ENCODE measurements at places on chromosomes 12 and 14. TPM values are rescaled to one million over a fixed set of nuclear protein-coding genes. Genes with fewer than 3 reads are reported as not detected.
A peak's percentile ranks its signal among the peaks of the same experiment; 100 is the strongest.

The UBE2N gene
- total RNA-seq = 53.0 TPM

The TFCP2 gene
- 8.3 TPM for total RNA-seq

The LRRK2 gene
- 5.1 TPM for total RNA-seq

The PDE3A gene
- total RNA-seq = 14.8 TPM

The IRAK3 gene
- total RNA-seq = 3.6 TPM

The KRT3 gene
- total RNA-seq = not detected

The LPAR5 gene
- under 0.01 TPM for total RNA-seq

The DENND5B gene
- 18.8 TPM for total RNA-seq

The NRL gene
- total RNA-seq = 1.5 TPM

The NFYB gene
- total RNA-seq = 22.4 TPM

GRCh38 chr12:48796976-48797375 lies 8.1 kb upstream of the ADCY6 start:
- DNase-seq = no peak

GRCh38 chr12:109775172-109775881 lies 57.9 kb downstream of the TRPV4 start:
- peak; percentile 96 for DNase-seq

DNA sequence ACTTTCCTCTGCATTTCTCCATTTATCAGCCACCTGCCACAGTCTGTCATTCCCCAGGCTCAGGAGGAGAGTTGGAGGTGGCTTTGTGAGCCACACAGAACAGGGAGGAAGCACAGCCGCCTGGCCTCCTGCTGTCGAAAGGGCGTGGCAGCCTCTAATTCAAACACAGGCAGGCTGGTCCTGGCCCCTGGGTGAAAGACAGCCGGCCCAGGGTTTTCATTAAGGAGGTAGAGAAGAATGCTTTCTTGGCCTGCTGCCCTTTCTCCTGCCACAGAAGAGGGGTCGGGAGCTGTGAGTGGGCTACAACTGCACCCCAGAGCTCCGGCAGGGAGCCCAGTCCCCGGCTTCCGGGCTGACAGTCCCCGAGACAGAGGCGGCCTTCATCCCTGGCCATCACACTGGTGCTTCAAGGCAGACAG lies 108.6 kb upstream of the FZD10 start:
- no peak for DNase-seq

DNA sequence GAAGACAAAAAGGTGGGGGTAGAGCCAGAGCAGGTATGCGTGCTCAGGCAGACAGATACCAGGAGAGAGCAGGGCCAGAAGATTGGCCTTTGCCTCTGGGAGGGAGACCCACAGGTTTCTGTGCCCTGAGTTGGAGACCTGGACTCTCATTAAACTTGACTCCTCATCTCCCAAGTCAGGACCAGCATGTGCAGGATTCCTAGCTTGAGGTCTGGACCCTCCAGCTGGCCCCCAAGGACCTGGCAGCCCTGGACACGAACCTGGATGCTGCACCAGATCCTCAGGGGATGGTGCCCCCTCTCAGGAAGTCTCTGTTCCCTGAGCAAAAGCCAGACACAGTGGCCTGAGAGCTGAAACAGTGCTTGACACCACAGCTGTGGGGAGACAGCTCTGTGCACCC lies 10.5 kb upstream of the KRT73 start:
- no peak for DNase-seq

DNA sequence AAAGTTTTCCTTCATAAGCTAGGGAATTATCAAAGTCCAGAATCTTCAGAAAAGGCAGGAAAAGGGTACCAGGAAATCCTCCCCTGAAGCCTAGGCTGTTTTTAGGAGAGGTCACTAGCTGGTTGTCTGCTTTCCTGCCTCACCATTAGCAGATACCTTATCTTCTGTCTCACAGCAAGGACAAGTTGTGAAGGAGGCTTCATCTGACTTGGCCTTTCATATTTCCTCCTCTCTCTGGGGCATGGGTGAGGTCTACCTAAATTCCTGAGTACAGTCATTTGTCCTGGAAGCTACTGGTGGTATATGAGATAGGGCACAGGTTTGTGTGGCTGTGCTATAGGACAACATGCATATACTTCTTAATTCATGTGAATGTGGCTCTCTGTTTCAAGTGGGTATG lies 2.3 kb downstream of the FOXJ2 start:
- no peak for DNase-seq

- peak; percentile 87 for DNase-seq
These were observed 74.6 kb downstream of the CIT start for GRCh38 chr12:119802472-119802871.

GRCh38 chr12:57175428-57176138 lies 28.2 kb upstream of the LRP1-AS start:
- DNase-seq = peak; percentile 96

GRCh38 chr12:28175098-28175589 lies 15.1 kb upstream of the CCDC91 start:
- DNase-seq = no peak

DNA sequence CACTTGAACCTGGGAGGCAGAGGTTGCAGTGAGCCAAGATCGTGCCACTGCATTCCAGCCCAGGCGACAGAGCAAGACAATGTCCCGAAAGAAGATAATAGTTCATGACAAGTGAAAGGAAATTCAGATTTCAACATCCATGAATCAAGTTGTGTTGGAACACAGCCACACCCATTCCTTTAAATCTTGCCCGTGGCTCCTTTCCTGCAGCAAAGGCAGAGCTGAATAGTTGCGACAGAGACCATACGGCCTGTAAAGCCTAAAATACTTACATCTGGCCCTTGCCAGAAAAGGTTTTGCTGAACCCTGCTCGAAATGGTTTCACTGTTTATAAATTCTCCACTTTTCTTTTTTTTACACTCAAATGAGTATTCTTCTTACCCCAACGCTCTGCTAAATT lies 17.7 kb upstream of the ITPK1 start:
- DNase-seq = peak; percentile 61

- no peak for DNase-seq
These were observed 7.5 kb downstream of the NTF3 start for GRCh38 chr12:5439371-5439771.

- DNase-seq = peak; percentile 54
These were observed 3.4 kb upstream of the GPR162 start for GRCh38 chr12:6818222-6818621.

- DNase-seq = no peak
These were observed 22.3 kb downstream of the B4GALNT3 start for GRCh38 chr12:482061-482460.
